ENCODE measurements at places on chromosomes 13 and 19.
A peak's percentile ranks its signal among the peaks of the same experiment; 100 is the strongest.

DNA sequence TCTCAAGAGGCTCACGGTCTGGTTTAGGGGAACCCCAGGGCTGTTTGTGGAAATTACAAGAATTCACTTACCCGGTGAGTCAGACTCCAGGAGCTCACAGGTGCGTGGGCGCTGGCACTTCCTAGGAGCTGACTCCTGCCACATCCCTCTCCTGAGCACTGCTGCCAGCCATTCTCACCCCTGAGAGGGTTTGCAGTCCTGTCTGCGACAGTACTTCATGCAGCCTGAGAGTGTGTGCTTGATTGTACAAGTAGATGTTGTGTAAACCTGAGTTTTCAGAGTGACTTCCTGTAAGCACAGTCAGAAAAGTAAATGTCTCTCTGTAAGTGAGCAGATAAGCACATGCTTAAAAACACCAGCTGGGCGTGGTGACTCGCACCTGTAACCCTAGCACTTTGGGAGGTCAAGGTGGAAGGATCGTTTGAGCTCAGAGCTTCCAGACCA, 8.1 kb downstream of the MRPL4 start:
- no peak for DNase-seq

DNA sequence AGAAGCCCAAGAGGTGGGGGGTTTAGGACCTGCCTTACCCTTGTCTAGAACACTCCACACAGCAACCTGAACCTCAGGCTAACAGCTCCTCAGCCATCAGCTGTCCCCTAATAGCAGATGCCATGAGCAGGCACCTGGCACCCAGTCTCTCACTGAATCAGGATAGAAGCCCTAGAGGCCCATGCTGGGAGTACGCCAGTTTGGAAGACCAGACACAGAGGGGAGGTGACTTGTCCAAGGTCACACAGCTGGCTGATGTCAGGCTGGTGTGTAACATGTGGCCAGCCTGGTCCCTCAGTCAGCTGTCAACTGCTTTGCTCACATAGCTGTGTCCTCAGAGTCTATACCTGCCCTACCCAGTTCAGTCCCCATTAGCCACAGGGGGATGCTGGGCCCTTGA, 12.8 kb upstream of the SAMD1 start:
- no peak for DNase-seq

DNA sequence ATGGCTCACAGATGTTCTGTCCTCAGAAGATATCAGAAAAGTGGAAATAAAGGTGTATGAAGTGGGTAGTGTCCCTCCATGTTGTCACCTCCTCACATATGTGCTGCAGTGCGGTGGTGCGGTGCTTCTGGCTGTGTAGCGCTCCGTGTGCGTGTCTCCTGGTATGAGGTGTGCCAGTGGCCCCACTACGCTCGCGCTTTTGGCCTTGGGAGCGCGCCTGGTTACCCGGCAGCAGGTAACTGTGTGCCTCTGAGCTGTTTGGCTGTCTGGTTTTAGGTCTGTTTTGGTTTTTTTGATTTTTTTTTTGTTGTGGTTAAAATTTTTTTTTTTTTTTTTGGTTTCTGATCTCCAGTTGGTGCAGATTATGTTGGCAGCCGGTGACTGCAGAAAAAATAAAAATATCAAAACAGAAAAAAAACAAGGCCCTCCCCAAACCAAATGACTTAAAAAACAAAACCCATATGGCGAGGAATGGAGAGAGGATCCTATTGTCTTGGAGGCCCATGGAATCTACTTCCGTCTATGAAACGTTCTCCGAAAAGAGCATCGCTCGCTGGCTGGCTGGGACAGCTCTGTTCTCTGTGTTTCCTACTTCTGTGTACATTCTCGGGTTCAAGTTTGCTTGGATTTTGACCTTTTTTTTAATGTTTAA, 7.9 kb downstream of the HNRNPL start:
- DNase-seq: peak; percentile 18

DNA sequence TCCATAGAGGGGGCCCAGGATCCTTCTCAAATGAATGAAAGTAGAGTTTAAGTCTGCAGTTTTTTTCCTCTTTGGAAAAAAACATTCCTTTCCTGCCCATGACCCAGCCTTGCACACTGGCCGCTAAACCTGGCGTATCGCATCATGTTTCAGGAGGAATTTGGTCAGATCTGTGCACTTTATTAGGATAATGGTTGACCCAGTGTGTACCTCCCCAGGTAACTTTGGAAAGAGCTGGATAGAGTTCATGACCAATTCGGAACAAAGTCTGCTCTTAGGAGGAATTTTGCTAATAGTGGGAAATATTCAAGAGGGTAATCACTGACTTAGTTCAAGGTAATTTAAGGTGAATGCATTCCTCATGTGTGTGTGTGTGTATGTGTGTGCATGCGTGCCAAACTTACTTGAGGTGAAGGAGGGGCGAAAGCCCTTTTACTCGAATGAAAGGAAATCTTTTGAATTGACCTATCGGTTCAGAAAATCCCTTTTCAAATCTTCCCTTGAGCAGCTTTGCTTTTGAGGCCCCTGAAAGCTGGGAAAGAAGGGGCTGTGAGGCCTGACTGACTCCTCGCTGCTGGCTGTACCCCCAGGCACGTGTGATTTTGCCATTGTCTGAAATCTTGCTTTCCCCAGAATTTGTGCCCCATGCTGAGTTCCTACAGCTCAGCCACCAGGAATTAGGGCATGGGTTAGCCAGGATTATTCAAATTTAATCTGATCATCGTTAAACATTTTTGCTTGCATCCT, 46.3 kb downstream of the SIPA1L3 start:
- no peak for DNase-seq

DNA sequence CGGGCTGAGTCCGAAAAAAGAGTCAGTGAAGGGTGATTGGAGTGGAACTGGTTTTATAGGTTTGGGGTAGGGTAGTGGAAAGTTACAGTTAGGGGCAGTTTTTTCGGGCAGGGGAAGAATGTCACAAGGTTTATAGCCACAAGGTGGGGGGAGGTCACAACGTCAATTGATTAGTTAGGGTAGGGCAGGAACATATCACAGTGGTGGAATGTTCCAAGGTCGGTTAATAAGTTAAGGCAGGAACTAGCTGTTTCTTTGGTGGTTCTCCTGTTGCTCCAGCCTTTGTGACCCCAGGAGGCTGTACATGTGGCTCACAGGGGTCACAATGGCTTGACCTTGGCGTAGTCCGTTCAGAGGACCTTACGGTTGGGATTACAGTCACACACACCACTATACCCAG, 20.3 kb downstream of the RDH8 start:
- DNase-seq: no peak

DNA sequence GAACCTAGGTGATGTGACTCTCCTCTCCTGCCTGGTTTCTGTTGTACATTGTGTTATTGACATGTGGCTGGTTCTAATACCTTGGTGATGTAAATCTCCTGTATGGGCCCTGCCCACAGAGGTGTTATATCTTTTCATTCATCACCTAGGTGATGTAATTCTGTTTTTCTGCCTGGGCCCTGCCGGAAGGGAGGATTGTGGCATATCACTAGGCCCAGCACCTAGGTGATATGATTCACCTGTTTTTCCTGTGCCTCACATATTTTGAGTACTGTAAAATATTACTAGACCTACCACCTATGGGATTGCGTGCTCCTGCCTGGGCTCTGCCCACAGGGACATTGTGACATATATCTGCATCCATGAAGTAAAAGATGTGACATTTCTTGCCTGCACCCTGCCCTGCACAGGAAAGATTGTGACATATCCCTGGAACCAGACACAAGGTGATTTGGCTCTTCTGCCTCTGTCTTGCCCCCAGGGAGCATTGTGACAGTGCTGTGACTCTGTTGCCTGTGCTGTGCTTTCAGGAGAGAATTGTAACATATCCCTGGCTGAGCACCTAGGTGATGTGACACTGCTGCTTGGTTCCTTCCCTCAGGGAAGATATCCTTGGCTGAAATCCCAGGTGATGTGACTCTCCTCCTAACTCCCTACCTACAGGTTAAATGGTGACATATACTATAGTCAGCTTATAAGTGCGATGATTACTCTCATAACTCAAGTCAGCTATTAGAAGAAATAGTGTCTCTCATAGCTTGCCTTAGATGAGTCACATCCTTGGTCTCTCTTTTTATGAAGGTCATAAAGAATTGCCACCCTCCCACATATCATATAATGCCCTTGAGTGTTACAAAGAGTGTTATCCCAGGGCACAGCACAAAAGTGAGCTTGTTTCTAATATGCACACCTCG, 13.3 kb upstream of the ZNF681 start:
- no peak for DNase-seq

DNA sequence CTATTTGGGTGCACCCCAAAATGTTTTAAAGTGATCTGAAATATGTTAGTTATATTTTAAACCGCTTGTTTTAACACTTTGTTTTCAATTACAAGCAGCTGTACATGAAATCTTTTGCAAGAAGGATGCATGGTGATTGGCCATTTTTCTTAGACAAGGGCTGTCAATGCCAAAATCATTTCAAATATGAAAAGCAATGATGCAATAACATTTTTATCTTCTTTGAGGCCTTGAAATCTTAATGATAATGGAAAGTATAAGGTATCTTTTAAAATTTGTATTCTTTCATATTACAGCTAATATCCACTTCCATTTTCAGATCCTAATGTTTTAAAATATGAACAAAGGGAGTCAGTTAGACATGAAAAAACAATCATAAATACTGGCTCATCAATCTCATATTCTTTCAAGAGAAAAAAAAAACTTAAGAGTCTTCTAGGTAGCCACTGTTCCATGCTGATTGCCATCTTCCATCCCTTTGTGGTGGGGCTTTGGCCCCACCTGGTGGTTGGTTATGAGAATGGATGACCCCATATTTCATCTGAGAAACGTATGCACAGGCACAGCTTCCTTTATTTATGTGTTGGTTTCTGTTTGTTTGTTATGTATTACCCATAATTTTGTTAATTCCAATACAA, 330.3 kb upstream of the MIR17HG start:
- no peak for DNase-seq

Data from activated naive CD4-positive, alpha-beta T cell (primary cell).